ENCODE measurements at places on chromosomes 3 and 15.

DNA sequence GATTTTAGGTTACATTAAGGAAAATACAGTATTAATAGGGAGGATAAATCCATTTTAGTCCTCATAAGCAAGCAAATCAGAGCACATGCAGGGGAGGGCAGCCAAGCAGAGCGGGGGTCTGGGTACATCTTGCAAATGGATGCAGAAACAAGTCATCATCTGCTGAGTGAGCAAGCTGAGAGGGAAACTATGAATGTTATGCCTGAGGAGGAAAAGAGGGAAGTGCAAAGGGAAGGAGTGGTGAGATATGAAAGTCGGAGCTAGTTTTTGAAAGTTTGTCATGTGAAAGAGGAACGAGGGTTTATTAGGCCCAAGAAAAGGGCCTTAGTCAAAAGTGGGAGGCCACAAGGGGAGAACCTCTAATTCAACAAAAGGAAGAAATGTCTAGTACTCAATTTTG lies 15.4 kb downstream of the PTX3 start:
- DNase-seq, result no peak

DNA sequence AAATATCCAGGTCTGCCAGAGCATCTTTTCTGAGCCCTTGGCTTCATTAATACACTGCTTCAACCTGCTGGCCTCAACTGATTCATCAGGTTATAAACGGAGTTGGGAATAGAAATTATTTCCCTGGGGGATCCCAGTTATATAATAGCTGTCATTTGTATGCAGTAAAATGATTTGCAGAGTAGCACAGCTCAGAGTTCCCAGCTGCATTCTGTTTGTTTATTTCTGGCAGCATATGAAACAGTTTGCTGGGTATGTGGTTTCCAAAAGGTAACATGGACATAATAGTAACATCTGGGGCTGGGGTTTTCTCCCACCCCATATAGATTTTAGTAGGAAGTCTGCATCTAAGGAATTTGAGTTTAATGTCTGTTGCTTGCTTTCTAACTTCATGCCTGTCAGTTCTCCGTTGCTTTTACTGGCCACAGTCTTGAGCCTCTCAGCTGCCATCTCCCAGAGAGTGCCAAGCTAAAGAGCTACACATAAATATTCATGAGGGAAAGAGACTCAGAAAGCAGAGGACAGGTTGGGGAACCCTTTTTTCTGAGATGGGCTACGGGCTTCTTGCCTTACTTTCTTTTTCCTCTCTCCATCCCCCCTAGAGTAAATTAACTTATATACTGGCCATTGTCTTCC lies 124.6 kb downstream of the TMEM108 start:
- no peak for DNase-seq

GRCh38 chr3:45525146-45525919 lies 69.2 kb upstream of the LIMD1 start:
- DNase-seq, result no peak

DNA sequence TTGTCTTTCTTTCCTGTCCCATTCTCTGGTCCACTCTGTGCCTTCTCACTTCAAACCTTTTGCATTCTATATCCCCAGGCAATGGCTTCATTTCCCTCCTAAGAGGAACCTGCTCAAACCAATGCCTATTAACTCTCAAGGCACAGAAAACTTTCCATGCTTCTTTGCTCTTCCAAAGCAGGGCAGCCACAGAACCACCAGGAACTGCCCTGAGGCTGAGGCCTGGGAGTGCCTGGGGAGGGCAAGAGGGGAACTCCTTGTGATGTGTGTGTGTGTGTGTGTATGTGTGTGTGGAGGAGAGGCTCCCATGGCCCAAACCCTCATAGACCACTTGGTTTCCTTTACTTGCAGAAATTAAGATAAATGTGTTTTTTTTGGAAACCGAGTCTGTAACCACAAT lies 14.1 kb upstream of the PGPEP1L start:
- DNase-seq, result no peak

- DNase-seq, result no peak
These were observed 79.3 kb downstream of the CHSY1 start for GRCh38 chr15:101172501-101173071.

DNA sequence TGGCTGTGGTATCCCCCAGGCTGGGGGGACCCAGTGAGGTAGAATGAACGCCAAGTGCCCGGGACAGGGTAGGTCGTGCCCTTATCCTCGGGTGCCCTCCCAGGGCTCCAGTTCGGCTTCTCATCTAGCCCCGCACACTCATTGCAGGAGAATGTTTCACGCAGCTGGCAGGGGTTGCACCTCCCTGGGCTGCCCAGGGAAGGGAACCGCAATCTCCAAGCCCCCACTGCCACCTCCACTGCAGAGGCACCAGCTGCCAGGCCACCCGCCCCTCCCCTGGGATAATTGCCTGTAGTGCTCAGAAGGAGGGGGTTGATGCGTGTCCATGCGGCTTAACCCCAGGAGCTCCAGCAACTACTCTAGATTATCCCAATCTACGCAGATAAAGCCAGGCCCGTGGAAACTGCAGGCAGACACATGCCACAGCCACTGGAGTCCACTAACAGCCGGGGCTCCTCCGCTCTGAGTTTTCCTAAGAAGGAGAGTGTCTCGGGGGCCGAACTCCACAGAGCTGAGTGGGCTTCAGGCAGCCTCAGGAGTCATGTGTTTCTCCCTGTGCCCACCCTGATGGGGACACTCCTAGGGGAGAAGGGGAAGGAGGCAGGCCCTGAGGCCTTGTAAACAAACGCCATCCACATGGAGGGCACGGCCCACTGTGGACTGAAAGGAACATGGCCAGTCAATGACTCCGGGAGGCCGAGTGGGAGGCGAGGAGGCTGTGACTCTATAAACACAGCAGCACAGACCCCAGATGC lies 137.2 kb upstream of the IQSEC1 start:
- no peak for DNase-seq

DNA sequence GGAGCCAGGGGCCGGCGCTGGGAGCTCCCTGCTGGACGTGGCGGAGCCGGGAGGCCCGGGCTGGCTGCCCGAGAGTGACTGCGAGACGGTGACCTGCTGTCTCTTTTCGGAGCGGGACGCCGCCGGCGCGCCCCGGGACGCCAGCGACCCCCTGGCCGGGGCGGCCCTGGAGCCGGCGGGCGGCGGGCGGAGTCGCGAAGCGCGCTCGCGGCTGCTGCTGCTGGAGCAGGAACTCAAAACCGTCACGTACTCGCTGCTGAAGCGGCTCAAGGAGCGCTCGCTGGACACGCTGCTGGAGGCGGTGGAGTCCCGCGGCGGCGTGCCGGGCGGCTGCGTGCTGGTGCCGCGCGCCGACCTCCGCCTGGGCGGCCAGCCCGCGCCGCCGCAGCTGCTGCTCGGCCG lies 1.5 kb downstream of the SMAD6 start:
- peak; percentile 36 for DNase-seq

DNA sequence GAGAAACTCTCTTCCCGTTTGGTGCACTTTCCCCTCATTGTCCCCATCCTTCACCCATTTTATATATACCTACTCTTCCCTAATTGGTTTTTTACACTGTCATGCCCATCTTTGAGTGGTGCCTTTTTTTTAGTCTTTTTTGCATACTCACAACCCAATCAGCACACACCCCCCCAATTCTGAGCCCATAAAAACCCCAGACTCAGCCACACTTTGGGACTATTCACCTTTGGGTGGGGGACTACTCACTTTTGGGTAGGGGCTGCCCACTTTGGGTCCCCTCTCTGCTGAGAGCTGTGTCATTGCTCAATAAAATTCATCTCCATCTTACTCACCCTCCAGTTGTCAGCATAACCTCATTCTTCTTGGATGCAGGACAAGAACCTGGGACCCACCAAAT lies 30.1 kb upstream of the MTMR14 start:
- DNase-seq, result no peak

DNA sequence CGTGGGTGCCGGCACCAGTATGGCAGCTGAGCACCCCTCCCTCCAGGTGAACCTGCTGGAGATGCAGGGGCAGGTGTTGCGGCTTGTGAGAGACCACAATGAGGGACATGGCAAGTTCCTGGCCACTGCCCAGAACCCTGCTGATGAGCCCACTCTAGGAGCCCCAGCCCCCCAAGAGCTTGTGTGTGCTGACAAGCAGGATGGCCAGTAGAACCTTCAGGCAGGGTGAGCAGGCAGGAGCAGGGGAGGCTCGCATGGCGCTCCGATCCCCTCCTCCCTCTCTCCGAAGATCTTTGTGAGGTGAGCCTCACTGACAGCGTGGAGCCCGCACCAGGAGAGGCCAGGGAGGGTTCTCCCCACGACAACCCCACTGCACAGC lies 29.8 kb downstream of the NGRN start:
- DNase-seq, result no peak

DNA sequence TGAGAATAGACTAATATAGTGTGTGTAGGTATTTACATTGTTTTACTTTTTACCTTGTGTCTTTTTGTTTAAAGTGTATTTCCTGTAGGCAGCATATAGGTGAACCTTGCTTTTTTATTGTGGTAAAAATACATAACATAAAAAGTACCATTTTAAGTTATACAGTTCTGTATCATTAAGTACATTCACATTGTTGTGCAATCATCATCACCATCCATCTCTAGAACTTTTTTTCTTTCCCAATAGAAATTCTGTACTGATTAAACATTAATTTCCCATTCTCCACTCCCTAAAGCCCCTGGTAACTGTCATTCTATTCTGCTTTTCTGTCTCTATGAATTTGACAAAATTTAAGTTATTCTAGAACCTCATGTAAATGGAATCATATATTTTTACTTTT lies 48.2 kb upstream of the EIF5A2 start:
- no peak for DNase-seq

- no peak for DNase-seq
These were observed 195.8 kb downstream of the CDIN1 start for GRCh38 chr15:36775209-36775608.

Data from stimulated activated CD8-positive, alpha-beta memory T cell treated with anti-CD3 and anti-CD28 coated beads, Interleukin-4, amount 100 ng/mL, for 48 hours (primary cell).